OCI-M1 (cell line): ENCODE measurements at places on chromosomes 7 and 10.
A peak's percentile ranks its signal among the peaks of the same experiment; 100 is the strongest.

DNA sequence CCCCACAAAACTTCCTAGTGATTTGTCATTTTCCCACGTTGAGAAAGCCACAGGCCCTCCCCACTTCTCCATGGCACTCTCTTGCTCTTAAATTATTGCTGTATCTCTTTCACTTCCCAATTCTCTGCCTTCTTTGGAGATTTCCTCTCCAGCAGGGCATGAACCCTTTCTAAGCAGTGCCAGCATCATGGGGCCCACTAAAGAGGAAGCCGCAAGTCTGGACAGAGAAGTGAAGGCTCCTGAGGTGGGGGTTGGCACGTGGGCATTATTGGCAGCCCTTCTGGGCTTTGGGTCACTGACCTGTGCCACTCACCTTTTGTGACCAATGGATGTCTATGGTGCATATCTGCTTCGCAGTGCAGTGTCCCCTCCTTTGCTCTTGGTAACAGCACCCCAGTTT lies 97.7 kb upstream of the TCF7L2 start:
- no peak for DNase-seq

DNA sequence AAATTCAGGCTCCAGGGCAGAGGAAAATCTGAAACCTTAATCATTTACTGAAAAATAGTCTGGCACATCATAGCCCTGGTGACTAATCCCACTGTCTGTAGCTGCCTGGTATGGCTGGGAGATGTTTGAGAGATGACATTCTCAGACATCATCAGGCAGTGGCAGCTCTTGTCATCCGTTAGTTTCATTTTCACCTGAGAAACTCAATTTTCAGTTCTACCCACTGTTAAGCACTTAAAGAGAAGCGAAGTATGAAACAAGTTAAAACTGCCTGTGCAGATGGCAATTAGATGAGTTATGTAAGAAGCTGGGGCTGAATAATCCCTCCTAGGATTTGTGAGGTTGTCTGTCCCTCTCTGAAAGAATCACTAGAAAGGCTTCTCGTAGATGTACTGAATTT lies 150.2 kb downstream of the NSUN6 start:
- DNase-seq = peak; percentile 40

DNA sequence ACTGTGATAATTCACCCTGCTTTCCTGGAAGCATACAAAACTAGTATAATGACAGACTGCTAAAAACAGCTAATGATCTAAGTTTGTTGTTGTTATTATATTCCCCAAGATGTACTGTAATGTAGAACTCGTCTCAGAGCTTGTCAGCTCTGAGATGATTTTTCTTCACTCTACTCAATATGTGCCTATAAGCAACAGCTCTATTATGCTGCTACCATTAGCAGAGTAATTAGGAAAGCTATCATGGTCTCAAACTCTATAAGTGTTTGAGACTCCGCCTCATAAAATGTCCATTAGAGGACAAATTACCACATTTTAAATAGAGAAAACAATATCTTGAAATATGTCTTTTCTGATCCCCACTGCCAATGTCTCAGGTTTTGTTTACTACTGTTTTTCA lies 476.5 kb upstream of the PCDH15 start:
- DNase-seq = no peak

- DNase-seq = no peak
These were observed 131.9 kb downstream of the TNS3 start for GRCh38 chr7:47449810-47450590.

DNA sequence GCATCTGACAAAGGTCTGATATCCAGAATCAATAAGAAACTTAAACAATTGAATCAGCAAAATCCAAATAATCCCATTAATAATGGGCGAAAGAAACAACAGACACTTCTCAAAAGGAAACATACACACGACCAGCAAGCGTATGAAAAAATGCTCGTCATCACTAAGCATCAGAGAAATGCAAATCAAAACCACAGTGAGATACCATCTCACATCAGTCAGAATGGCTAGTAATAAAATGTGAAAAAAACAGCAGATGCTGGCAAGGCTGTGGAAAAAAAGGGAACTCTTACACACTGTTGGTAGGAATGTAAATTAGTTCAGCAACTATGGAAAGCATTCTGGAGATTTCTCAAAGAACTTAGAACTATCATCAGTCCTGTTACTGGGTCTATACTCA lies 496.7 kb downstream of the SH2D4B start:
- no peak for DNase-seq
